CD4-positive, alpha-beta T cell treated with Interleukin-12 subunit alpha and Interleukin-12 subunit beta, for 1 hour (primary cell): ENCODE measurements at places on chromosomes 6 and 20.
A peak's percentile ranks its signal among the peaks of the same experiment; 100 is the strongest.

- no peak for DNase-seq
Observed at GRCh38 chr6:157879873-157880254, 56.8 kb downstream of the SNX9 start.

- DNase-seq: no peak
Observed at GRCh38 chr6:24229696-24230405, 103.8 kb downstream of the NRSN1 start.

DNA sequence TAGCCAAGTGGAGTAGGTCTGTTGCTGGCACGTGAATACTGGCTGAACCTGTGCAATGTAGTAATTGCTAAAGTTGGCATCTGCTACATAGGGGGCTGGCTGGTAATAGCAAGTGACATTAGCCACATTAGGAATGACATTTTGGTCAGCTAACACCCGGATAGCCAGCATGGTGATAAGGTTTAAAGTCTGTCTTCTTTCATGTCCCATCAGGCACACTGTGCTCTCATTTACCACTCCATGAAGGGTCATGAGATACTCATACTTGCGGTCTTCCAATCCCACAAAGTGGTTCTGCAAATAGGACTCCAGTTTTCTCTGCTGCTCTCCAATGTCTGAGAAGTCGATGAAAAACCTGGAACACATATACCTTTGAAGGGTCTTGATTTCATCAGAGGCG lies 2.8 kb downstream of the TENT5A start:
- DNase-seq: no peak

GRCh38 chr6:112286500-112287144 lies 32.3 kb upstream of the LAMA4 start:
- DNase-seq: no peak

- no peak for DNase-seq
Observed at GRCh38 chr6:91523511-91523910, 936.6 kb upstream of the MAP3K7 start.

GRCh38 chr6:129766959-129767728 lies 57.2 kb upstream of the ARHGAP18 start:
- peak; percentile 54 for DNase-seq

- no peak for DNase-seq
Observed at GRCh38 chr6:4853349-4853748, 77.1 kb downstream of the CDYL start.

GRCh38 chr20:24966317-24967012 lies 17.4 kb downstream of the CST7 start:
- no peak for DNase-seq
